Muscle of leg (tissue), 16 donors: ENCODE measurements at places on chromosomes 6 and 20.

DNA sequence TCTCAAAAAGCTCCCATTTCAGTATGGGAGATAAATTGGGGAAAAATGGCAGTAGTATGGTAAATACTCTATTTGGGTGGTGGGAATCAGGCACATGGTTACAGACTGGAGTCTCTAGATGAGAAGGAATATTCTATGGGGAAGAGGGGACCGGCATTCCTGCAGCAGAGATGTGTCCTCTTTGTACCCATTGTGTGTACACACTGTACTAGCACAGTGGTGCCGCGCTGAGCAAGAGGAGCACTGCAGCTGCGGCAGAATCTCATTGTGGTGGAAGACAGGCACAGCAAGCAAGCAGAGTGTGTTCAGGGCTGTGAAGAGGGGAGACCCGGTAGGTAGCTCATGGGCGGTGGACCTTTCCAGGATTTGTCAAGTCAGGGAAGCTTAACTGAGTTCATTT, 13.0 kb downstream of the AFDN start:
- no peak for DNase-seq
- H3K27ac ChIP-seq = no peak overlapping the region
- no peaks in the 10 kb centered on the region for H3K4me1 ChIP-seq

- DNase-seq = no peak
- no peaks in the 10 kb centered on the region for H3K27me3 ChIP-seq
- H3K27ac ChIP-seq = no peak overlapping the region
- no peaks in the 10 kb centered on the region for H3K4me1 ChIP-seq
Observed at GRCh38 chr20:59559024-59559817, 45.1 kb upstream of the PHACTR3 start.

- no peak for DNase-seq
- H3K27ac ChIP-seq = no peak overlapping the region
- no peaks in the 10 kb centered on the region for H3K36me3 ChIP-seq
- no peaks in the 10 kb centered on the region for H3K27me3 ChIP-seq
- H3K4me3 ChIP-seq = no peak overlapping the region
- H3K4me1 ChIP-seq = no peaks in the 10 kb centered on the region
Observed at GRCh38 chr6:72702421-72702820, 80.6 kb downstream of the KCNQ5 start.

GRCh38 chr6:108039681-108040080, 34.9 kb downstream of the OSTM1 start:
- H3K4me3 ChIP-seq = no peak overlapping the region
- no peak overlapping the region for H3K27ac ChIP-seq
- H3K36me3 ChIP-seq = peaks cover 17% of the 10 kb centered on the region
- no peak for DNase-seq
- no peaks in the 10 kb centered on the region for H3K27me3 ChIP-seq
- H3K4me1 ChIP-seq = no peaks in the 10 kb centered on the region

GRCh38 chr6:113172531-113172966, 684.6 kb upstream of the MARCKS start:
- H3K36me3 ChIP-seq = no peaks in the 10 kb centered on the region
- H3K4me1 ChIP-seq = peaks cover 7% of the 10 kb centered on the region
- H3K27me3 ChIP-seq = no peaks in the 10 kb centered on the region
- no peak overlapping the region for H3K4me3 ChIP-seq
- DNase-seq = peak; percentile 86

- no peak for DNase-seq
- no peaks in the 10 kb centered on the region for H3K27me3 ChIP-seq
- no peak overlapping the region for H3K4me3 ChIP-seq
- no peak overlapping the region for H3K27ac ChIP-seq
- H3K4me1 ChIP-seq = peaks cover 12% of the 10 kb centered on the region
Observed at GRCh38 chr6:33686225-33686924, 25.1 kb downstream of the UQCC2 start.

DNA sequence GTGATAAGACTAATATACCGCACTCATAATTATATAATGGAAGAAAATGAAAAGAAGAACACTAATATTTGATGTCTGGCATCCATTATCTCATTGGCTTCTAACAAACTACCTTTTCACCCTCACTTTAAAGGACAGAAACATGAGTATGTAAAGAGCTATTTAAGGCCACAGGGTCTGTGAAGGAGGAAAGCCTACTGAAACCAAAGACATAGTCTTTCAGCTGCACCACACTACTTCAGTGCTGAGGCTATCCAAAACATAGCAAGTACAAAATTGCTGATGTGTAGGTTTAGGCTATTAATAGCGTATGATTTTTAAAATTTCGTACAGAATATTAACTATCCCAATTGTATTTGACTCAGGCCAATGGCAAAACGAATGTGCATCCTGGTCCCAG, 38.2 kb upstream of the SLC2A12 start:
- H3K27me3 ChIP-seq = no peaks in the 10 kb centered on the region
- no peak overlapping the region for H3K27ac ChIP-seq
- no peak overlapping the region for H3K4me3 ChIP-seq

DNA sequence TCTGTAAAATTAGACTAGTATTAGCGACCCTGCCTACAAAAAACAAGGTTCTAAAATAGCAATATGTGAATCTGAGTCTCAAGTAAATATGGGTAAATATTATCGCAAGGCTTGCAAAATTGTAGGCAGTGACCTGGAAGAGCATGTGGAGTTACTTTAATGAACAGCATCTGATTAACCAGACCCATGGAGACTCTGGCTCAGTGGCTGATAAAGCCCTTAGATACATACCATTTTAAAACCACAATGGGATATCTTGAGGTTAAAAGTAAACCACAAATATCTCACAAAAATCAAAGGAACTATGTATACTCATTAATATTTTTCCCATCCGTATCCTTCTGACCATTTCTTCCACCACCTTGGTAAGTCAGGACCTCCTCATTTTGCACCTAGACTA, 187.0 kb downstream of the MTFR2 start:
- H3K36me3 ChIP-seq = no peaks in the 10 kb centered on the region
- H3K27me3 ChIP-seq = no peaks in the 10 kb centered on the region
- DNase-seq = no peak

- no peak for DNase-seq
- H3K27ac ChIP-seq = no peak overlapping the region
- peaks cover 38% of the 10 kb centered on the region for H3K36me3 ChIP-seq
- H3K4me1 ChIP-seq = no peaks in the 10 kb centered on the region
- H3K4me3 ChIP-seq = no peak overlapping the region
Observed at GRCh38 chr20:5977223-5977622, 26.8 kb downstream of the MCM8 start.

- no peak overlapping the region for H3K4me3 ChIP-seq
- peaks cover 15% of the 10 kb centered on the region for H3K27me3 ChIP-seq
- no peaks in the 10 kb centered on the region for H3K36me3 ChIP-seq
- peaks cover 9% of the 10 kb centered on the region for H3K4me1 ChIP-seq
Observed at GRCh38 chr6:29651413-29652197, 5.3 kb upstream of the MOG start.

GRCh38 chr6:15250187-15251168, 4.6 kb downstream of the JARID2 start:
- H3K4me3 ChIP-seq = no peak overlapping the region
- H3K4me1 ChIP-seq = peaks cover 14% of the 10 kb centered on the region
- no peak overlapping the region for H3K27ac ChIP-seq
- DNase-seq = no peak

GRCh38 chr6:70547313-70547712, 19.4 kb upstream of the SDHAF4 start:
- no peak overlapping the region for H3K27ac ChIP-seq
- peak; percentile 32 for DNase-seq
- H3K27me3 ChIP-seq = no peaks in the 10 kb centered on the region
- no peaks in the 10 kb centered on the region for H3K4me1 ChIP-seq
